ENCODE measurements at places on chromosomes 4 and X. TPM values are rescaled to one million over a fixed set of nuclear protein-coding genes. Genes with fewer than 3 reads are reported as not detected.

TLR10 gene
- not detected for total RNA-seq

SHISA3 gene
- total RNA-seq: not detected

AMTN gene
- total RNA-seq: 1.9 TPM

FAM133A gene
- not detected for total RNA-seq

IL2 gene
- not detected for total RNA-seq

BTK gene
- not detected for total RNA-seq

NR0B1 gene
- total RNA-seq: not detected

All from tracheal epithelial cell (primary cell).